CD4-positive, alpha-beta T cell treated with Interleukin-6 at 100 ng/mL for 8 hours (primary cell): ENCODE measurements at places on chromosomes 7 and 10.
A peak's percentile ranks its signal among the peaks of the same experiment; 100 is the strongest.

GRCh38 chr10:102918817-102919245, 737 bp downstream of the CNNM2 start:
- peak; percentile 14 for DNase-seq

- no peak for DNase-seq
Measured at GRCh38 chr10:52869864-52870263, 97.3 kb upstream of the MBL2 start.

DNA sequence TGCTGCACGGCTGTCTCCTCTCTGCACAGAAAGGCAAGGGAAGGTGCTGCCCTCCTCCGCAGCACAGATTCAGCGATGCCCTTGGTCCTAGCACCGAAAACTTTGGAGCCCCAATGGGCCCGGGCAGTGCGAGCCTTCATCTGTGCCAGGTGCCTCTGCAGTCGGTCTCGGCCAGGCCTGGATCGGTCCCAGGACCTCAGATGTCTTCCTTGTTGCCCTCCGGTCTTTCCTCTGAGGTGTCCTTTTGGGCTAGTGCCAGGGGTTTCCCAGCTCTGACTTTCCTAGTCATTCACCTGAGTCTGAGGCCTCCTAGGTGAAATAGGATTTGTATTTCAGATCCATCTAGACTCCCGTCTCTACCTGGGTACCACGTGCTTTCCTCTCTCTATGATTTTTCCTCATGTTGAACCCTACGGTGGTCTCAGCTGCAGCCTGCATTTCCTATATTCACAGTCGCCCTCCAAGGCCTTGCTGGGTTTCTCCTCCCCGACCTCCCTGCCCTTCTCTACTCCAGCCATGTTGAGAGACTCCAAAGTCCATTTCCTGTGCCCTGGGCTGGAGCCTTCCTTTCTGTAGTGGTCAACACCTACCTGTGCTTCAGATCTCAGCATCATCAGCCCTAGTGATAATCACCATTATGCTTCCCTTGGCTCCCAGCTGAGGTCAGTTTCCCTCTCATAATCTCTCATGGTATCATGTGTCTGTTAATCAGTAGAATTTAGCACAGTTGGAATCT, 92.0 kb upstream of the PRSS58 start:
- DNase-seq: no peak

DNA sequence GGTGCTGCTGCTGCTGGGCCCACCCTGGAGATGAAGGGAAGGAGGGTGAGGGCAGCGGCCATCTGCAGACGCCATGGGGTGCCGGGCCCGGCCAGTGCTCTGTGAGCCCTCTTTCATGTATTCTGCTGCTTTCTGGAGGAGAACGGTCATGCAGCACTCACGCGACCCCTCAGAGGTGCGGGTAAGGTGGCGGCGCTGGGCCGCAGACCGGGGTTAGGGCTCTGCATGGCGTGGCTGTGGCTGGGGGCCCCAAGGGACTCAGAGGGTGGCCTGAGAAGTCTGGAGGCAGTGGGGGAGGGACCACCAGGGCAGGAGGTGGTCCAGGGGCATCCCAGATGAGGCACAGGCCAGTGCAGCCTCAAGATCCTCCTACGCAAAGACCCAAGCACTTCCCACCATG, 275.5 kb downstream of the ELFN1 start:
- DNase-seq: no peak

GRCh38 chr10:11683529-11684320, 58.5 kb upstream of the ECHDC3 start:
- DNase-seq: no peak

- no peak for DNase-seq
Measured at GRCh38 chr7:82506702-82507101, 63.1 kb upstream of the CACNA2D1 start.

DNA sequence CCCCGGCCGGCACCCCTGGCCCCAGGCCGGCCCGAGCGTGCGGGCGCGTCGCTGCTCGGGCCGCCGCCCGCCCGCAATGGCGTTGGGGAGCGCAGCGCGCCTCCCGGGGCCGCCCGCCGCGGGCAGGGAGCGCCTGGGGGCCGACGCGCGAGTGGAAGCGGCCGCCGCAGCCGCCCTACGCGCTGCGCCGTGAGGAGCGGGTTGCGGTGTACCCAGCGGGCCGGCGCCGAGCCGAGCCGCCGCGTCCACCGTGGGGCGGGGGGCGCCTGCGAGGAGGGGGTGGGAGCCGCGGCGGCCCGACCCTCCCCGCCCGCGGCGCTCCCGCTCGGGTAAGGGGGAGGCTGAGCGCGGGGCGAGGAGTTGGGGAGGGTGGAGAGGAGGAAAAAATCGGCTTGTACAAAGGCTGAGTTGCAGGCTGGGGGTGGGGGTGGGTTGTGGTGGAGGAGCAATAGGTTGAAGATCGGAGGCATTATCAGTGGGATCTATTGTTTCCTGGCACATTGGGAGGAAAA, 473 bp downstream of the PPP1R9A start:
- DNase-seq: no peak

DNA sequence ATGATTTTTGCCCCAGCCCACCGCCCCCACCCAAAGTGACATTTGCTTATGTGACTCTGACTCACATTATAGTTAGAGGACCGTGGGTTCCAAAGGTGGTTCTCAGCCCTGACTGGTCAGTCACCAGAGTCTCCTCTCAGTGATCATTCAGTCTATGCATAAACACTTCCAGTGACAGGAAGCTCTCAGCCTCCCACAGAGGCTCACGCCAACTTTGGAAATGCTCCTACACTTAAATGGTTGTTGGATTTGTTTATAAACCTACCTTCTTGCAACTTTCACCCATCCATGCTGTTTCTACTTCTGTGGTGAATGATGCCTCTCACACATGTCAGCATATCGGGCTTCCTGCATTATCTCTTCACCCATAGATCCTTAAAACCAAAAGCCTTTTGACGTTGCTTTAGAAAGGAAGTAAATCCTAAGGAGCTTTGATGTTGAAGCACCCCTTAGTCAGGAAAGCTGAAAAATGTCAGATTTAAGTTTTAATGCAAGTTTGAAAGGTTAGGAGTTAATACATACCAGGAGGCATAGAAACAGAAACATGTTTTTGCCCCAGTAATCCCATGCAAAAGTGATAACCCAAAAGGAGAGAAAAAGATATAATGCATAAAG, 46.5 kb upstream of the FGL2 start:
- DNase-seq: no peak
